Central memory CD8-positive, alpha-beta T cell (primary cell): ENCODE measurements at places on chromosomes 16 and 17.

- no peak overlapping the region for H3K4me3 ChIP-seq
- no peak for DNase-seq
- peaks cover 24% of the 10 kb centered on the region for H3K36me3 ChIP-seq
- no peaks in the 10 kb centered on the region for H3K4me1 ChIP-seq
- no peaks in the 10 kb centered on the region for H3K27me3 ChIP-seq
Observed at GRCh38 chr17:9937241-9937761, 32.2 kb upstream of the RCVRN start.

DNA sequence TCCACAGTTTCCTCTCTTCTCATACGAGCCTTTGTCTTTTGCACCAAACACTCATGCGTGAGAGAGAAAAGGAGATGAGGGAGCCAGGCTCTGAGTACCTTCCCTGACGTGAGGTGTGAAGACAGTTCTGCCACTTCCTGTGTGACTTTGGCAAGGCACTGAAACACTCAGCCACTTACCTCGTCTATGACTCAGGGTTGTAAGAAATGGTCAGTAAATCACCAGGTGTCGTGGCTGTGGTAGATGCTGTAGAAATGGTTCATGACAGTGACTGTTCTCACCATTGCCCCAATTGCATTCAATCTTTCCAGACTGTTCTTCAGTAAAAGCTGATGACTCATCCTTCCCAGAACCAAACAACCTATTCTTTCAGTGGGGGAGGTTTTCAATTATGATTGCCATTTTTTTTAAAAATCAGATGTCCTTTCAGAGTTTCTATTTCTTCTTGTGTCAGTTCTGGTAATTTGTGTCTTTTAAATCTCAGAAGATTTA lies 49.2 kb upstream of the CBFA2T3 start:
- H3K27ac ChIP-seq: peak overlapping the region; percentile 32
- H3K36me3 ChIP-seq: peaks cover 3% of the 10 kb centered on the region
- H3K4me3 ChIP-seq: no peak overlapping the region
- no peak for DNase-seq

DNA sequence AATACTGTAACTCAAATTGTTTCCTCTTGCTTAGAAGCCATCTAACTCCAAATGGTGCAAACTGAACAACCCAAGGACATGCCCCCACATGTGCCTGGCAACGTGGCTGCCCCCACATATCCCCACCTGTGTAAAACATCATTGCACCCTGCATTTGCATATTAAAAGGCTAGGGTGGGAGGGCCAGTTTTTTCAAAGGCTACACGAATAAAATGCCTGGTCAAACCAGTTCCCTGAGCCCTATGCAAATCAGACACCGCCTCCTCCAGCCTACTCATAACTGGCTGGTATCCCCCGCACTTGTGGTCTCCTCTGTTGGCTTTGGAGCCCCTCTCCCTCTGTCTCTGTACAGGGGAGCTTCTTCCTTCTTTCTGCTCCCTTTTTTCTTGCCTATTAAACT lies 26.7 kb downstream of the C16orf54 start:
- H3K36me3 ChIP-seq: peaks cover 2% of the 10 kb centered on the region
- H3K4me3 ChIP-seq: no peak overlapping the region
- no peak overlapping the region for H3K27ac ChIP-seq
- H3K4me1 ChIP-seq: peaks cover 11% of the 10 kb centered on the region
- H3K27me3 ChIP-seq: no peaks in the 10 kb centered on the region

- H3K27me3 ChIP-seq: peaks cover 48% of the 10 kb centered on the region
- H3K4me1 ChIP-seq: peaks cover 16% of the 10 kb centered on the region
- no peak for DNase-seq
- no peak within 1 kb of the TSS for H3K27ac ChIP-seq
- H3K36me3 ChIP-seq: peaks cover 2% of the 10 kb centered on the region
Observed at GRCh38 chr16:56589141-56590039, at the start of gene MT3. TSS of gene MT3 (plus strand) at chr16:56589528. CDS start at chr16:56589591, 63 bp downstream.

DNA sequence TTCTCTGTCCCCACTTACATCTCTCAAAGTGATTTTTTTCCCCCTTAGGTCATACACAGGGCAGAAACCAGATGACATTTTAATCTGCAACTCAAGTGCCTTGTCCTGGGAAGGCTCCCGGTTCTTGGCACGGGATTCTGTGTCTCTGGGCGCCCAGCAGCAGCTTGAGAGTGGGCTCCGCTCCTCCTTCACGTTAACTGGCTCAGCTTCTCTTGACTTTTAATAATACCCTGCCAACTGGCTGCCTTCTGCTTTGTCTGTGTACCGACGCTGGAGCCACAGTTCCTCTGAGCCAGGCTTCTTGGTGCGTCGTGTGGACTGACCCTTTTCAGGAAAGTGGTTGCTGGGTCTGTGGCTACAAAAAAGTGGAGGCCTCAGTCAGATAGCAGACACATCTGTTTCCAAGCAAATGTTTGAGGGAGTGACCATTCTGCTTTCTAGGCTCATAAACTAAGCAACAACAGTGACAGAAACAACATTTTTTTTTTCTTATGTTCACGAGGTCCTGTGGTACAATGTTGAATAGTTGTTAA lies 64.9 kb downstream of the IRF8 start:
- H3K27ac ChIP-seq: no peak overlapping the region
- no peak overlapping the region for H3K4me3 ChIP-seq
- H3K4me1 ChIP-seq: no peaks in the 10 kb centered on the region

DNA sequence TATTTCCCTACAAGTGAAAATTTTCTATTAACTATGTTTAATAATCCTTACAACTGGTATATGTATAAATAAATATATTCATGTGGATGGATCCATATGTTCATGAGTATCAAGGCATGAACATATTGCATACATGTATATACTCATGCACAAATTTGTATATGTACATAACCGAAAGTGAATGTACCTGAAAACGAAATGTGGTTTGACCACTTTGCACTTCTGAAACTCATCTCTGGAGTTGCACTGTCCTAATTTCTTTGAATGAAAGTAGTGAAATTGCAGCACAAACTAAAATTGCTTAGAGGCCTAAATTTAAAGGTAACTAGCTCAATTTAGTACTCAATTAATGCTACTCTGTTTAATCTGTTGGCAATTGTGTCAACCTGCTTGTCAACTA lies 27.4 kb upstream of the GNAO1 start:
- H3K4me3 ChIP-seq: no peak overlapping the region
- no peaks in the 10 kb centered on the region for H3K36me3 ChIP-seq
- H3K4me1 ChIP-seq: no peaks in the 10 kb centered on the region
- no peak overlapping the region for H3K27ac ChIP-seq
- no peak for DNase-seq

GRCh38 chr16:89550421-89551007 lies 10.0 kb upstream of the RPL13 start:
- H3K27me3 ChIP-seq: no peaks in the 10 kb centered on the region
- H3K4me3 ChIP-seq: no peak overlapping the region
- DNase-seq: no peak
- H3K4me1 ChIP-seq: peaks cover 7% of the 10 kb centered on the region
- peaks cover 9% of the 10 kb centered on the region for H3K36me3 ChIP-seq
- H3K27ac ChIP-seq: no peak overlapping the region

DNA sequence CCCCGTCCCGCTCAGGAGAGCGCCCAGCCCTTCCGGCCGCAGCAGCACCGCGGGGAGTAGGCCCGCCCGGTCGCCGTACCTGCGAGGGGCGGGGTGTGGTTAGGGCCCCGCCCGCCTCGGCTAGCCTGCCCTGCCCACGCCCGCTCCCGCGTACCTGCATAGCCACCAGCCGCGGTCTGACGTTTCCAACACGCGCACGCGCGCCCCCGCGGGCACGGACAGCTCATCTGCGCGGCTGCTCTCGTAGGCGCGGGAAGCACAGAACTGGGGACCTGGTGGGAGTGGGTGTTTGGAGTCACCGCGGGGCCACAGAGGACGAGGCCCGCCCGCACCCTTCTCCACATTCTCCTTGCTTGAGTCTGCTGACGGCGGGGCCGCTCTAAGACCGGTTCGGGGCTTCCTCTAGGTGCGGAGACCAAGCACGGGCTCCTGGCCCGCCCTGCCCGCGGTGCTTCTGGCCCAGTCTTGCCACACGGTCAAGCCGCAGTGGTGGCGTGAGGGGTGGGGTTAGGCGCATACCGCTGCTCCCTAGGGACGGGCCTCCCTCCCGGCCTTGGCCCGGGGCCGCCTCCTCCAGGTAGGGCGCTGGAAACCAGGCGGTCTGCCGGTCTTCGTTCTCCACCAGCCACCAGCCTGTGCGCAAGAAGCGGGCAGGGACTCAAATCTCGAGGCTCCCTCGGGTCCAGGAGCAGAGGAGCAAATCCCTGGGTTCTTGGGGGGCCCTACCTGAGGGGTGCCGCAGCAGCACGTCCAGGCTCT lies 1.8 kb downstream of the NOXO1 start:
- H3K27me3 ChIP-seq: peaks cover 14% of the 10 kb centered on the region
- H3K36me3 ChIP-seq: peaks cover 22% of the 10 kb centered on the region
- peaks cover 5% of the 10 kb centered on the region for H3K4me1 ChIP-seq
- H3K27ac ChIP-seq: no peak overlapping the region
- DNase-seq: no peak
- H3K4me3 ChIP-seq: no peak overlapping the region

- no peak for DNase-seq
- no peak overlapping the region for H3K4me3 ChIP-seq
- H3K27ac ChIP-seq: no peak overlapping the region
Observed at GRCh38 chr16:88770461-88771293, 14.3 kb downstream of the PIEZO1 start.

DNA sequence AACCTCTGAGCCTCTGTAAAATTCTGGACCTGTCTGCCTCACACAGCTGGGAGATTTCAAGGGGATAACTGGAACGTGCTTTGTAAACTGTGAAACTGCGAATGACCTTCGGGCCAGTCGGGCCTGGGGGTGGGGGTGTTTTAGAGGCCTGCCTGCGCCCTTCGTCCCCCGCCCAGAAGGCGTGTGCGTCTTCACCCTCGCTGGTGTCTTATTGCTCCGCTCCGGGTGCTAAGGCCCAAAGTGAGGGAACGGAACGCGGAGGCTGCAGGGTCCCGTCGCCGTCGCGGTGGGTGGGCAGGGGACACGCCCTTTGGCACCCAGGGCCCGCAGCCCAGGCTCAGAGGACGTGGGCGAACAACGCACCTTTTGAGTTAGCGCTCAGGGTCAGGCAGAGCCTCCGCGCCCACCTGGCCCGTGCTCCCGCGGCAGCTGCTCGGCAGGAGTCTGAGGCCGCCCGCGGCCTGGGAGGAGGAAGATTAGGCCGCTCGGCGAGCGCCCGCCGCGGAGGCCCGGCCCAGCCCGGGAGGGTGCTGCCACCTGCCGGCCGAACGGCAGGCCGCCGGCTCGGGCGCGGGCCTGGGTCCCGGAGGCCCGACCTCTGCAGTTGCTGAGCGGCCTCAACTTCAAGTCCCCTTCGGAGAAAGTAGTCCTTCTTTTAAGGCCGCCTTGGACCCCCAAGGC lies 29.7 kb downstream of the DCAKD start:
- peaks cover 26% of the 10 kb centered on the region for H3K4me1 ChIP-seq
- H3K36me3 ChIP-seq: peaks cover 6% of the 10 kb centered on the region
- peaks cover 42% of the 10 kb centered on the region for H3K27me3 ChIP-seq
- DNase-seq: peak; percentile 44
- H3K27ac ChIP-seq: no peak overlapping the region

DNA sequence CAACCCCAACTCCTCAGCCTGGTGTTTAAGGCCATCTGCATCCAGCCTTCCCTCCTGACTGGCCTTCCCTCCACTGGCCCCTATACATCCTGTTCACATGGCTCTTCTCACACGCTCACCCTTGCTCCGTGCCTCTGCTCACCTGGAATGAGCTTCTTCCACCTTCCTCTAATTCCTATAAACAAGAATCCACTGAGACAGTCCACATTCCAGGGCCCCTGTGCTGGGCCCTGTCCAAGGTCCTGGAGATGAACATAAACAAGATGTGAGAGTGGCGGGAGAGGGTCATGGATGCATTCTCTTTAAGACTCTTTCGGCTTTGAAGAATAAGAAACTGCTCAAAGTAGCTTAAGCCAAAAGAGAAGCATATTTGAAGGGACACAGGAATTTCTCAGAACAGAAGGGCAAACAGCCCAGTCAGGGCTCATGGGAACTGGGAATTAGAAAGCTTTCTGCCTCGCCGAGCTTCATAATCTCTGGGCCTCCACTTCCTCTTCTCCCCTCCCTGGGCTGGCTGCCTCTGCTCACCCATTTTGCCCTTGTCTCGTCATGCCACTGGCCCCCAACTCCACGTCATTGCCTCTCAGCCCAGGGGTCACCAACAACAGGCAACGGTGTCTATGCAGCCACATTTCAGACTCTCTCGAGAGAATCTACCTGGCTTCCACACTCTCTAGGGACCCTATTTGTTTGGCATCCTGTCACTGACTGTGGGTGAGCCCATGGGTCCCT lies 13.5 kb downstream of the SPPL2C start:
- peaks cover 72% of the 10 kb centered on the region for H3K27me3 ChIP-seq
- no peak for DNase-seq
- no peak overlapping the region for H3K4me3 ChIP-seq
- no peak overlapping the region for H3K27ac ChIP-seq
- no peaks in the 10 kb centered on the region for H3K36me3 ChIP-seq

- H3K4me3 ChIP-seq: no peak overlapping the region
- DNase-seq: no peak
- H3K4me1 ChIP-seq: peaks cover 7% of the 10 kb centered on the region
- peaks cover 1% of the 10 kb centered on the region for H3K36me3 ChIP-seq
- H3K27me3 ChIP-seq: peaks cover 66% of the 10 kb centered on the region
- H3K27ac ChIP-seq: no peak overlapping the region
Observed at GRCh38 chr17:73900516-73900915, 256.3 kb upstream of the SDK2 start.

DNA sequence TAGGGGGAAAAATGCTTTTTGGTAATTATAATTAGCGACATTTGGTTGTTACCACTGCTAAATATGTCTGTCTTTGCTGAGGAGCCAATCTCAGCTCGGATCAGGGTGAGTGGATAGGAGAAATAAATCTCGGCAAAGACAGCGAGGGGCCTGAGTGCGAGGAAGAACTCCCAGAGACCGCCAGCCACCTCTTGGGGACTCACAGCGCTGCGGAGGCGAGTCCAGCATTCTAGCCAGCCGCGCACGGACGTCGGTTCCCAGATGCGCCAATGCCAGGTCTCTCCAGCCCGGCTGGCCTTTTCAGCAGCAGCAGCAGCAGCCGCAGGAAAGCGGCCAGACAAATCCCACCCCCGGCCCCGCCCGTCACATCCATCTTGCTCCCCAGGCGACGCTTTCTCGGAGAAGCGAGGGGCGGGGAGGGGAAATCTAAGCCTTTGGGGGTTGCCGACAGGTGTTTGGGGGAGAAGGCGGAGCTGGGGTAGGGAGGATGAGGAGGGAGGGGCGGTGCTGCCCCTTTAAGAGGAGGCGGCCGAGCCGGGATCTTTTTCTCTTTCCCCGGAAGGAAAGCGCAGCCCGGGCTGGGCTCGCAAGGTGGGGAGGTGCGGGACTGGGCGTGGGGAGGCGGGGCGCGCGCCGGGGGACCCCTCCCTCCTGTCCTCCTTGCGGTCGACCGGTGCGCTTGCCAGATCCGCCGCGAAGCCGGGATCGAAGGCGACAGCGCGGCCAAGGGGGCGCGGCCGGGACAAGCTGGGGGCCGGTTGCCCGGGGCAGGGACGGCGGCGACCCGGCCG lies at the start of gene ITGA3:
ITGA3 (plus strand) TSS at position 685 of the 791 bp plus-strand sequence. CDS start 330 bp downstream, outside the sequence.
- peak within 1 kb of the TSS; percentile 88 for H3K4me3 ChIP-seq
- no peaks in the 10 kb centered on the region for H3K27me3 ChIP-seq
- no peak for DNase-seq
- H3K36me3 ChIP-seq: no peaks in the 10 kb centered on the region
- peak within 1 kb of the TSS; percentile 69 for H3K27ac ChIP-seq

- H3K4me3 ChIP-seq: no peak overlapping the region
- peaks cover 17% of the 10 kb centered on the region for H3K36me3 ChIP-seq
- H3K4me1 ChIP-seq: peaks cover 6% of the 10 kb centered on the region
- no peak overlapping the region for H3K27ac ChIP-seq
- H3K27me3 ChIP-seq: no peaks in the 10 kb centered on the region
- DNase-seq: no peak
Observed at GRCh38 chr17:65530523-65531255, 30.8 kb downstream of the AXIN2 start.

- H3K4me3 ChIP-seq: no peak overlapping the region
- no peak overlapping the region for H3K27ac ChIP-seq
- no peaks in the 10 kb centered on the region for H3K4me1 ChIP-seq
- H3K27me3 ChIP-seq: no peaks in the 10 kb centered on the region
- DNase-seq: no peak
Observed at GRCh38 chr16:51401673-51402072, 250.6 kb upstream of the SALL1 start.
